ENCODE measurements at places on chromosomes 12 and 14. TPM values are rescaled to one million over a fixed set of nuclear protein-coding genes. Genes with fewer than 3 reads are reported as not detected.

The DUSP6 gene
- polyA plus RNA-seq = 31.2 TPM

The FCF1 gene
- 40.8 TPM for polyA plus RNA-seq

The RPGRIP1 gene
- polyA plus RNA-seq = 0.48 TPM

The BCL2L2 gene
- polyA plus RNA-seq = 31.1 TPM

The KRT3 gene
- not detected for polyA plus RNA-seq

The B4GALNT3 gene
- 16.0 TPM for polyA plus RNA-seq
